ENCODE measurements at places on chromosomes 5 and 9.

- peaks cover 6% of the 10 kb centered on the region for H3K36me3 ChIP-seq
- no peaks in the 10 kb centered on the region for H3K4me1 ChIP-seq
- no peak overlapping the region for H3K4me3 ChIP-seq
- no peak overlapping the region for H3K27ac ChIP-seq
These were observed 382.2 kb upstream of the TLE4 start for GRCh38 chr9:79189511-79189924.

GRCh38 chr9:83355024-83355444 is 183.2 kb downstream of the FRMD3 start:
- no peak overlapping the region for H3K27ac ChIP-seq
- H3K4me1 ChIP-seq, result no peaks in the 10 kb centered on the region
- no peaks in the 10 kb centered on the region for H3K27me3 ChIP-seq
- no peak overlapping the region for H3K4me3 ChIP-seq
- DNase-seq, result peak; percentile 13
- no peaks in the 10 kb centered on the region for H3K36me3 ChIP-seq

DNA sequence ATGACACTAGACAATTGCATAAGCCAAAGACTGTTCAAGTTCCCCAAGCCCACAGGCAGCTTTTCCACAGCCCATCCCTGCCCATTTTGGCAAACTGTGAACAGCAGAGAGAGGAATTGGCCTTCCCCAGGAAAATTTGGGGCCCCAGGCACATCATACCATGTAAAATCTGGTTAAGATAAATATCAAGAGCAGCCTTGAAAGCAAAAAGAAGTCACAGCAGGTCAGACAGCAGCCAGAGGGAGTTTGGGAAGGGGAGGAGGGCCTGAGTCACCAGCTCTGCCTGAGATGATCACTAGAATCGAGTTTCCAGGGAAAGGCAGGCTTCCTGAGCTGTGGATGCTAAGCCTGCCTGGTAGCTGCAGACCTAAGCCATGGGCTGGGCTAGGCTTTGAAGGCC is 179.2 kb downstream of the RFK start:
- no peaks in the 10 kb centered on the region for H3K27me3 ChIP-seq
- no peaks in the 10 kb centered on the region for H3K36me3 ChIP-seq
- H3K4me3 ChIP-seq, result no peak overlapping the region
- no peak for DNase-seq
- no peak overlapping the region for H3K27ac ChIP-seq
- H3K4me1 ChIP-seq, result peaks cover 48% of the 10 kb centered on the region

DNA sequence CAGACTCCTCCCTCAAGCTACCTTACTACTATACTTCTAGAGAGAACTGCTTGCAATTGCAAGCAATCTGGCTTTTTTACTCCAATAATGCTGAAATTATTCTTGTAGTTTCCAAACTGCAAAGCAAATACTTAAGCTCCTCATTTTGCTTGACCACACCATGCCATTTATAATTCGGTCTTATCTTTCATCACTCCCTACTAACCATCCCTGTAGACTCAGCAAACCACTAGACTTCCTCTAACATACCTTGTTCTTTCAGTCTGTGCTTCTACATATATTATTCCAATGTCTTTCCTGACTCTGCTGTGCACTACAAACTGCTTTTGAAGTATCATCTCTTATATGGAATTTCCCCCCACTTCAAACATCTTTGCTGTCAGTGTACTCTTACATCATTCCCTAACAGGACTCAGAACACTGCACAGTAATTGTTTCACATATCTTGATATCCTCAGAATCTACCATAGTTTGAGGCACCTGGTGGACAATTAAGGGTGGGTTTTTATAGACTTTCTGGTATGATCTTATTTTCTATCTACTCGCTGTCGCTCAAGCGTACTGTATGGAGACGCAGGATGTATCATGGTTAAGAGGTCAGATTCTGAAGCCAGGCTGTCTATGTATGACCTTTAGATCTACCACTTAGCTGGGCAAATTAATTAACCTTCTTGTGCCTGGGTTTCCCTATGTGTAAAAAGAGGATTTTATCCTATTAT is 2.8 kb downstream of the IL6ST start:
- H3K4me3 ChIP-seq, result peak overlapping the region; percentile 7
- H3K27me3 ChIP-seq, result no peaks in the 10 kb centered on the region
- no peak for DNase-seq
- no peak overlapping the region for H3K27ac ChIP-seq

DNA sequence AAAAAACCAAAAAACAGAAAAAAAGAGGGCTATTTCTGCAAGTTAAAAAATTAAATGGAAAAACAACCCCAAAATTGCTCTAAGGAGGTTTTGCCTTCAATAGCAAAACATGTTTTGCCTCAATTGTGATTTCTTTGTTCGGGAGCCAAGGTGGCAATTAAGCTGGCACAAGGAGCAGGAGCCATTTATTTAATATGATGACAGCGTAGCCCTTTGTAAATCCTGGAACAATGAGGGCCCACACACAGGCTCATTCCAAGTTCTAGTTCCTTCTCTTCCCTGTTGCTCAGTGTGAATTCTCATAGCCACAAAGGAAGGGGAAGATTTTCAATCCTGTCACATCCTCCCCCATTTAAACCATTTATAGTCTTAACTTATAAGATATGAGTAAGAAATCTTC is 353.2 kb downstream of the PDE4D start:
- H3K4me3 ChIP-seq, result no peak overlapping the region
- peaks cover 6% of the 10 kb centered on the region for H3K27me3 ChIP-seq
- peaks cover 19% of the 10 kb centered on the region for H3K4me1 ChIP-seq
- no peaks in the 10 kb centered on the region for H3K36me3 ChIP-seq
- H3K27ac ChIP-seq, result no peak overlapping the region

DNA sequence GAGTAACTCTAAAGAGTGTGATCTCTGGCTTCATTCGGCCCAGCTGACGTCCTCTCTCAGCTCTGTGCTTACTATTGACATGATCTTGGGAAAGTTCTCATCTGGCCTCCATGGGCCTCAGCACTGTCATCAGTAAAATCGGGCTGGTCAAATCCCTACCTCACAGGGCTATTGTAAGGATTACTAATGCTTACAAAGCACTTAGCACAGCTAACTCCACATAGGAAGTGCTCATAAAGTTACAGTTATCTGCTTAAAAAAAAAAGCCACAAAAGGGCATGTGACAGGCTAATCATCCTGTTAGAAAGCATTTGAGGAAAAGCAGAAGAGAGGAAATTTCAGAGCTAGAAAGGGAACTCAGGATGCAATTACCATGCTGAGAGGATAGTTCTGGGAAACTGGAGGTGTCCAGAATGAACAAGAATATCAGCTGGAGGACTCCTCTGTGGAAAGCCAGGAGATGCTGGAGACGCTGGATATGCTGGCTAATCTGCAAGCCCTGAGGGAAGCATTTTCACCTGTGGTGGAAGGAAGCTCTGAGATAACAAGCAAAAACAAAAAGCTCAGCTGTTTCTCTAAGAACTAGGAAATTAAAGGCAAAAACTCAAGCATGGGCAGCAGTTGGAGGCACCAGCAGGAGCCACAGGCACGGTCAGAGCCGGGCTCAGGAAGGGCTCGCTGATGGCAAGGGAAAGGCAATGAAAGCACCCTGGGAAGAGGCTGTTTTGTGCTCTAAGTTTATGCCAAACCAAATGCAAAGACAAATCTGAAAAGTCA is 4.4 kb upstream of the BHMT start:
- H3K27me3 ChIP-seq, result peaks cover 47% of the 10 kb centered on the region
- H3K36me3 ChIP-seq, result no peaks in the 10 kb centered on the region
- peaks cover 4% of the 10 kb centered on the region for H3K4me1 ChIP-seq
- H3K27ac ChIP-seq, result no peak overlapping the region
- no peak for DNase-seq

DNA sequence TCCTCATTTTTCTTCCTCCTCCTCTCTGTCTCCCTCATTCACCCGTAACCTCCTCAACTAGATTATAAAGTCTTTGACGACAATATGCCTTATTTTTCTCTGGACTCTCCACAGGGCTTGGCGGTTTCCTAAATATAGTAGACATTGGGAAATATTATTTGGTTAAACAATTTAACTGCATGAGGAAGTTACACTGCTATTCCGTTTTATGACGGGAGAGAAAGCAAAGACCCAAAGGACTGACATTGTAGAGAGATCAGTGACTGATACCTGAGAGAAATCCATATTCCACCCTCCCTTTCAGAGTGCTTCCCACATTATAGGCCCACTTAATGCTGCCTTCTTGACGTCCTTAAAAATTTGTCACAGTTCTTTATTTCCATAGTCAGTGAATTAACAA is 51.2 kb downstream of the GDA start:
- no peak overlapping the region for H3K4me3 ChIP-seq
- no peaks in the 10 kb centered on the region for H3K4me1 ChIP-seq

GRCh38 chr5:112276991-112277390 is 142.1 kb downstream of the EPB41L4A start:
- H3K27ac ChIP-seq, result no peak overlapping the region
- H3K4me1 ChIP-seq, result peaks cover 4% of the 10 kb centered on the region
- DNase-seq, result no peak

DNA sequence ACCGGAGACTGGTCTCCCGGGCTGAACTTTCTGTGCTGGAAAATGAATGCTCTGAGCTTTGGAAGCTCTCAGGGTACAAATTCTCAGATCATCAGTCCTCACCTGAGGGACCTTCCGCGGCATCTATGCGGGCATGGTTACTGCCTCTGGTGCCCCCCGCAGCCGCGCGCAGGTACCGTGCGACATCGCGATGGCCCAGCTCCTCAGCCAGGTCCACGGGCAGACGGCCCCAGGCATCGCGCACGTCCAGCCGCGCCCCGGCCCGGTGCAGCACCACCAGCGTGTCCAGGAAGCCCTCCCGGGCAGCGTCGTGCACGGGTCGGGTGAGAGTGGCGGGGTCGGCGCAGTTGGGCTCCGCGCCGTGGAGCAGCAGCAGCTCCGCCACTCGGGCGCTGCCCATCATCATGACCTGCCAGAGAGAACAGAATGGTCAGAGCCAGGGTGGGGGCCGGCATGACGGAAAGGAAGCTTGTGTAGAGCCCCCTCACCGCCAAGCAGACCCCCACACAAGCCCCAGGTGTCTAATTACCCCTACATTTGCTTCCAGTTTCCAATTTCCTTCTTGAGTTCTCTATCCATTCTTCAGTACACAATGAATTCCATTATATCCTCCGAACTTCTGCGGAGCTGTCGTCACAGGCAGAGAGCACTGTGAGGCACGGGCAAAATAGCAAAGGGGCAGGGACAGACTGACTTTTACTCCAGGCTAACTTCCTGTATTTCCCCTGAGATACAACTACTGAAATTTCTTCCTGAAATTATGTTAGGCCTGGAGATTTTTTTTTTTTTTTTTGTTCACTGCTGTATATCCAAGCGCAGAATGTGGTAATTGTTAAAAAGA is 23.2 kb downstream of the CDKN2A start:
- H3K4me1 ChIP-seq, result peaks cover 26% of the 10 kb centered on the region
- H3K27ac ChIP-seq, result no peak overlapping the region
- no peaks in the 10 kb centered on the region for H3K36me3 ChIP-seq
- H3K27me3 ChIP-seq, result peaks cover 100% of the 10 kb centered on the region
- H3K4me3 ChIP-seq, result no peak overlapping the region

DNA sequence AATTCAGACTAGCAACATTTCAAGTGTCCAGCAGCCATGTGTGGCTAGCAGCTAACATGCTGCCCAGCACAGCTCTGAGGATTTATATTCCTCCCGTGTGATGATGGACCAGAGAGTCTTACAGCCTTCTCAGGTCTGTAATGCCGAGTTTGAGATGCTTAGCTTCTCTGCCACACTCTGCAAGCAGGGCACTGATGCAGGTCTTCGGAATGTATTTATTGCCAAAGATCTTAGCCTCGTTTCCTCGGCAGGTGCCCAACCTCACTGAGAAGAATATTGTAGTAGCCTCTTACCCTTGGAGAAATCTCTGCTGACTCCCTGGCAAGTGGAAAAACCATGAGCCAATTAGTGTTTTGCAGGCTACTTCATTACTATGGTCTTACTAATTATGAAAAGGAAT is 3.7 kb upstream of the RAI14 start:
- H3K36me3 ChIP-seq, result no peaks in the 10 kb centered on the region
- no peak overlapping the region for H3K4me3 ChIP-seq
- peaks cover 19% of the 10 kb centered on the region for H3K27me3 ChIP-seq
- no peak for DNase-seq
- H3K4me1 ChIP-seq, result peaks cover 25% of the 10 kb centered on the region
- no peak overlapping the region for H3K27ac ChIP-seq

DNA sequence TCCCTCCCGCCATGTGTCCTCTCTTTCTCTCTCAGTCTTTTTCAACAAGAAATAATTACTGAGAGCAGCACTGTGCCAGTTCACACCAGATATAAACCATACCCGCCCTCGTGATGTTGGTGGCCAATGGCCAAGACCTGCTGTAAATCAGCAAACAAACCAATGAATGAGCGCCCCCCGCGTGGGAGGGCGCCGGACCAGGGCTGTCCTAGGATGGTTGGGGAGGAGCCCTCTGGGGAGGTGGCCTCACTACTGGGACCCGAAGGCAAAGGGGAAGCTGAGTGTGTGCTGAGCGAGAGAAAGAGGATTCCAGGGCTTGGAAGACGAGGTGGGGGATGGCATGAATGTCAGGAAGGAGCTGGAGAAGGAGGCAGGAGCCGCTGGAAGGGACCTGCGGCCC is 51.2 kb upstream of the BARHL1 start:
- H3K4me3 ChIP-seq, result no peak overlapping the region
- no peak overlapping the region for H3K27ac ChIP-seq
- peaks cover 8% of the 10 kb centered on the region for H3K36me3 ChIP-seq
- peaks cover 16% of the 10 kb centered on the region for H3K4me1 ChIP-seq
- peak; percentile 31 for DNase-seq
- peaks cover 26% of the 10 kb centered on the region for H3K27me3 ChIP-seq

- H3K36me3 ChIP-seq, result no peaks in the 10 kb centered on the region
- no peak overlapping the region for H3K4me3 ChIP-seq
- peaks cover 3% of the 10 kb centered on the region for H3K27me3 ChIP-seq
- no peak for DNase-seq
These were observed 690.9 kb downstream of the ISL1 start for GRCh38 chr5:52073993-52074689.

DNA sequence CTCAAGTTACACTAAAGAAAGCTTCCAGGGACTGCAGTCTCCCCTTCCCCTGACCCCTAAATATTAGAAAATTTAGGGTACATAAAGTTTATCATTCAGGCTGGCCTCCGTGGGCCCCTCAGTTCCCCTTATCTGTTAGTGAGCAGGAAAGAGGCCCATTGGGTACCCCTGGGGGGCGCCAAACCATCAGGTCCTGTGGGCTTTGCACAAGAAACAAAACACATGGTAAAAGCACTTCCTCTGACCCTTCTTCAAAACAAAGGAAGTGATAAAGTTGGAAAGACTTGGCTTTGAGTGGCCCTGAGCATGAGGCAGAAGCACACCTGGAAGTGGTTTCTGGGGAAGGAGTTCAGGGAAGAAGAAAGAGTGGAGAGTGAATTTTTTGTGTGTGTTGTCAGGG is 213.0 kb downstream of the SMARCA2 start:
- no peaks in the 10 kb centered on the region for H3K36me3 ChIP-seq
- peaks cover 18% of the 10 kb centered on the region for H3K4me1 ChIP-seq
- peak; percentile 17 for DNase-seq
- peaks cover 3% of the 10 kb centered on the region for H3K27me3 ChIP-seq
- no peak overlapping the region for H3K27ac ChIP-seq

GRCh38 chr5:143153332-143154119 is 250.0 kb downstream of the NR3C1 start:
- DNase-seq, result no peak
- H3K4me1 ChIP-seq, result peaks cover 40% of the 10 kb centered on the region
- H3K27me3 ChIP-seq, result peaks cover 2% of the 10 kb centered on the region
- no peak overlapping the region for H3K4me3 ChIP-seq
- no peak overlapping the region for H3K27ac ChIP-seq

Measured in nephron progenitor cell (in vitro differentiated cells).